ENCODE measurements at places on chromosomes 4 and X.

- peak; percentile 38 for DNase-seq
Observed at GRCh38 chrX:132612821-132613564, 124.2 kb upstream of the MBNL3 start.

GRCh38 chr4:1207157-1207470 is 34.7 kb upstream of the SPON2 start:
- peak; percentile 22 for DNase-seq

- DNase-seq = peak; percentile 14
Observed at GRCh38 chrX:154650221-154650510, 3.2 kb downstream of the CTAG2 start.

DNA sequence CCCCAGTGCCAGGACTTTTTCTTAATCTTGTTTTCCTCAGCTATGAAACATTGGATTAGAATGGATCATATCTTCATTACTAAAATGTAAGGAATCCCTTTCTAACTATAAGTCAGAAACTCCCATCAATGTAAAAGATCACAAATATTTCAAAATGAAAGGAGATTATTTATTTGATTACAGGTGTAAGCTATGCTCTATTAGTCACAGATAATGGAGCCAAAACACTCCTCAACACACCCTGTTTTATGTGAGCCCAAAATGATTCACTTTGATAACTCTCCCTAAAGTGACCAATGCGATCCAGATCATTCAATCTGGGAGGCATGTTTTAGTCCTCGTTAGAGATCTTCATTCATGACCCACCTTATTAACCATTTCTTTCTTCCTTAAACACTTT is 566.7 kb upstream of the TENM3 start:
- no peak for DNase-seq

GRCh38 chr4:71860643-71861042 is 76.8 kb upstream of the GC start:
- no peak for DNase-seq

GRCh38 chrX:65406532-65406931 is 128.1 kb downstream of the LAS1L start:
- peak; percentile 46 for DNase-seq

GRCh38 chr4:181949704-181950312 is 293.4 kb upstream of the TENM3 start:
- DNase-seq = no peak

DNA sequence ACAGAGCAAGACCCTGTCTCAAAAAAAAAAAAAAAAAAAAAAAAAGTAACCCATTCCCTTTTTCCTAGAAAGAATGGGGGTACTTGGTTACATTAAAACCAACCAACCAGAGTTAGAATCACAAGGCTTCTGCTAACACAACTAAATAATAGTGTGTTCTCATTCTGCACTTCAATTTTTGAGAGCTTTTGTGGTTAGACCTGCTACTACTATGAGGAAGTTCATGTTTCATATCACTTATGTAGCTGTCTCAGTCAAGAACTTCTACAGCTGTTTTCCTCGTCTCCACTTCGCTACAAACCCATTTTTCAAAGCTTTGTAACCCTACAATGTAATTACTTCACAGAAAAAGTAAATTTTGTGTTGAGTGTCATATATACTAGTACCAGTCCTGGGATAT is 58.3 kb downstream of the PDHA2 start:
- no peak for DNase-seq

GRCh38 chr4:99723612-99724011 is 66.0 kb upstream of the C4orf54 start:
- DNase-seq = peak; percentile 58

DNA sequence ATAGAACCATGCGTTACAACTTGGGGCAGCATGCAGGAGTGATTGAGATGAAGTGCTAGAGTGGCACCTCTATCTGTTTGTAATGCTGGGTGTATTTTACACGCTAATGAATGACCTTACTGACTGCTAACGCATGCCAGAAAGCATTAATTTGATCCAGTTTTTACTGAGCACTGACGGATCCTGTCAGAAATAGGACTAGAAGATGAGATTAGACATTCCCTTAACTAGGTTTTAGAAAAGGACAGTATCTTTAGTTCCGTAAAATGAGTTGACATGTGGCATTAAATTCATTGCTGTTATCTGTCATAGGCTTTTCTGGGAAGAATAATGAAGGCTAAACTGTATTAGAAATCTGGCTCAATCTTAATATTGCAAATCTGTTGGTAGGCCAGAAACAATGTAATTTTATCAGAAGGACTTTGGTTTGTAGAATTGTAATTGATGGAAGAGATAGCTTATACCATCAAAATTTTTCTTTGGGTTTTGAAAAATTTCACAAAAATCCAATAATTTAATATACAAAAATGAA is 140.4 kb upstream of the WDFY3 start:
- DNase-seq = no peak

DNA sequence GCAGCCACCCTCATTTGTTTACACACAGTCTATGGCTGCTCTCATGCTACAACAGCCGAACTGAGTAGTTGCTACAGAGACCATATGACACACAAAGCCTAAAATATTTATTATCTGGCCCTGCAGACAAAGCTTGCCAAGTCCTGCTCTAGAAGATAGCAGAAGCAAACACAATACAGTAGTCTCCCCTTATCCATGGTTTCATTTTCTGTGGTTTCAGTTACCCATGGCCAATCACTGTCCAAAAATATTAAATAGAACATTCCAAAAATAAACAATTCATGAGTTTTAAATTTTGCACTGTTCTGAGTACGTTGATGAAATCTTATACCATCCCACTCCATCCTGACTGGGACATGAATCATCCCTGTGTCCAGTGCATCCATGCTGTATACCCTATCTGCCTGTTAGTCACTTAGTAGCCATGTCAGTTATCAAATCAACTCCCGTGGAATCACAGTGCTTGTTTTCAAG is 40.2 kb upstream of the ZNF81 start:
- no peak for DNase-seq

DNA sequence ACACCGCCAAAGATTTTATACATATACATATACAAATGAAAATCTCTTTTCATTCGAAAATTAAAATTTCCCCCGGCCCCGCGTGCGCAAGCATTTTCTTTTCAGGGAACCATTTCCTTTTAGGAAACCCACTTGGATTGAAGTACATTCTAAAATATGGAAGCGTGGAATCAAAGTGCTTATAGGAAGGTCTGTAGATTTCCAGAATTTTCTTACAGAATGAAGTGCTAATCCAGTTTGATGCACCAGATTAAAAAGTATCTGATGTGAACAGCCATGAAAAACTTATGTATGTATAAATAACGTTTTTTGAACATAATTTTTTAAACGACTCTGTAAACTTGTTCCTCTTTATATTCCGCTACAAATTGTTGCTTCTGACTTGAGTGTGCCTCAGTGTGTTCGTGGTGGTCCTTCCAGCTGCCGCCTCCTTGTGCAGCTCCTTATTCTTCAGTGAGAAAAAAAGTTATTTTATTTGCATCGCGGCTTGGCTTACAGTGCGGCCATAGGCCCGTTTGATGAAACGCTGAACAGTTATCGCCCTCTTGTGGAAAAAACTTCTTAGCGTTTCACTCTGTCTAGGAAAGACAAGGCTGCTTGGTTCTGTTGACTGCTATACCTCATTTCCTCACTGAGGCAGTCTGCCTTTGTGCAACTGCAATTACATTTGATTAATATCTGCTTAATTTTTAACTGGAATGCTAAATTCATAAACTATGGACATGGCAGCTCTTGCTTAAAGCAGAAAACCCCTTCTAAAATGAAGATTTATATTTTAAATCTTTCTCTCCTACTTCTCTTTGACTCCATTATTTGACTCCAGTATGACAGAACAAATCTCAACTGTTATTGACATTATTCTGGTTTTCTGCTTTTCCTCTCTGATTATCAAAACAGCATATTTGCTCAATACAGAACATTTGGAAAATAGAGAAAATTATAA is 4.7 kb upstream of the NKX6-1 start:
- DNase-seq = peak; percentile 76

- DNase-seq = no peak
Observed at GRCh38 chr4:54082168-54082567, 17.8 kb upstream of the CHIC2 start.

- no peak for DNase-seq
Observed at GRCh38 chrX:134672101-134672500, 13.8 kb upstream of the PLAC1 start.

DNA sequence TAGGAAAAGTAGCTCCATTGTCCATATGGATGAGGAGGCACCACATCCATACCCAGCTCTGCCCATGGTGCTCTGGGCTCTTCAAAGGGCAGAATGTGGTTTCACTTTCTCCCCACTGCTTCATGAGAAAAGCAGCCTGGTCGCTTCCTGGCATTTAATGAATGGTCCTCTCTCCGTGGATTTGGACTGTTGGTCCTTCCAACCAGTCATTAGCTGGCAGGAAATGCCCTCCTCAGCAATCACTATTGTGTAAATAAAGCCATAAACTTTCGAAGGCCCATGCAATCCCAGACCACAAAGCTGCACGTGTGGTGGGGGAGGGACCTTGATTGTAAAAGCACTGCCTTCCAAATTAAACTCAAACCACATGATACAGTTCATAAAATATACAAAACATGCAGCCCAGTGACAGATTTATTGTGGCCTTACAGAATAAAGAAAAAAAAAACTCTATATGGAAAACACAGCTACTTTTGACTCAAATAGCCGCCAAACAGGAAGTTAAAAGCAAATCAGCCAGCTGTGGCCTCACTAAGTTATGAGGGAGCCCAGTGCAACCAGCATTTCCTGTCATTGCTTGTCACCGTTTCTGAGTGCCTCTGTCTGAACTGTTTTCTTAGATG is 8.1 kb downstream of the MBNL3 start:
- DNase-seq = no peak

DNA sequence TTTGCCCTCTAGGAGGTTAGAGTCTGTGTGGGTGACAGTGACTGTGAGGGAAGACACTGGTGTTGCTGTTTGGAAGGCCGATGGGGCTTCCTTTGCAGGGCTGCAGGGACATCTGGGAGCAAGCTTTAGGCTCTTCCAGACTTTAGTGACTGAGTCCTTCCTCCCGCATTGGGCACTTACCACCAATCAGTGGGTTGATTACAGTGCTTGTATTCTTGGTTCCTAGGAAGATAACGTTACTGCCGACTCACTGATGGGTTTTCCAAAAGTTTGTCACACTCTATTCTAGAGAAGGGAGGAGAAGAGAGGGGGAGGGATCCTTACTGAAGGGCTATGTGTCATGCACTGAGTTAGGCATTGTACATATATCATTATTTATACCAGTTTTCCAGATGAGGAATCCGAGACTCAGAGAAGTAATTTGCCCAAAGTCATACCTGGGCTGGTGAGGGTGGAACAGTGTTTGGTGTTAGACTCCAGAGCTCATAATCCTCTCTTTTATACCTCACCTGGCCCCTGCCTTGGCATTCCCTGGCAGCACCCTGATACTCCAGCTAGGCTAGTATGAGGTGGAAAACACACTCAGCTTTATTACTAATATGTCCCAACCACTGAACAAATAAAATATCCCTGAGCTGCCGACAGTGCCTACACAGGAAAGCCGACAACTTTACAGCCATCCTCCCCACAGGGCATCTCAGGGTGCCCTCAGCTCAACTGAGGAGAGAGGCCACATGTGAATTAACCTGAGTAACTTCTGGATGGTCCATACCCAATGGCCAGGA is 3.8 kb downstream of the CHST7 start:
- DNase-seq = no peak

GRCh38 chr4:18938343-18939099 is 917.0 kb upstream of the LCORL start:
- DNase-seq = no peak

All from iPS-NIHi11 (cell line).